ENCODE measurements at places on chromosomes 2 and 18.

GRCh38 chr18:77899972-77900754 lies 650.5 kb downstream of the GALR1 start:
- peak; percentile 27 for DNase-seq

GRCh38 chr2:27083410-27084296 lies 2.9 kb upstream of the KHK start:
- no peak for DNase-seq

DNA sequence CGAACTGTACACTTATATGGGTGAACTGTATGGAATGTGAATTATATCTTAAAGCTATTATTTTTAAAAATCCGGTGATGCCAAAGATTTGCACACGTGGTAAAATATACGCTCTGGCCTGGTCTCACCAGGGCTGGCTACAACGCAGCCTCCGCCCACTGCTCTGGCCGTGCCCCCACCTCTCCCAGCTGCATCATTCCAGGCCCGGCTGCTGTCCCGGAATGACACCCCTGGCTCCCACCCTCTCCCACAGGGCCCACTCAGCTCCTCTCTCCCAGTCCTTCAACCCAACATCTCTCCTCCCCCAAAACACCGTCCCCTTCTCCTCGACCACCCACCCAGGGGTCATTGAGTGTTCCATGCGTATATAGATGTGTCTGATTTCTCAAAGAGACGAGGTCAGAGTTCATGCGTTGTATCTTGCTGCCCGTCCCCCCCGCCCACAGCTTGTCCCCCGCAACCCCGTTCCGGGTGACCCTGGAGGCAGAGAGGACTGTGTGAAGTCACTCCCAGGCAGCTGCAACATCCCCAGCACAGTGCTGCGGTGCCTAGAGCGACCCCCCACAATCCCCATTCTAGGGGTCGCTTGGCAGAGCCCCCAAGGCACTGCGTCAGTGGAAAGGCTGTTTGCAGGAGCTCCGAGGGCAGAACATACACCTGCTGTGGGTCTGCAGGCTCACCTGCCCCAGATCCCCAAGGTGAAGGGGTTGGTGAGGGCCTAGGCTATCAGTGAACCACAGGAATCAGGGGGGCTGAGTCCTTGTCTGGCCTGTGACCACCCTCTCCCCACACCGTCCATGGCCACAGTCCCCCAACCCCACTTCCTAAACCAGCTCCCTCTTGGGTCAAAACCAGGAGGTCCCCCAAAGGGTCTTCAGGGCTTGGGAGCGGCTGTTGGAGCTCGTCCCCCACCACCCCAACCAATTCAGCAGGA lies 13.3 kb downstream of the DNMT3A start:
- DNase-seq: no peak

DNA sequence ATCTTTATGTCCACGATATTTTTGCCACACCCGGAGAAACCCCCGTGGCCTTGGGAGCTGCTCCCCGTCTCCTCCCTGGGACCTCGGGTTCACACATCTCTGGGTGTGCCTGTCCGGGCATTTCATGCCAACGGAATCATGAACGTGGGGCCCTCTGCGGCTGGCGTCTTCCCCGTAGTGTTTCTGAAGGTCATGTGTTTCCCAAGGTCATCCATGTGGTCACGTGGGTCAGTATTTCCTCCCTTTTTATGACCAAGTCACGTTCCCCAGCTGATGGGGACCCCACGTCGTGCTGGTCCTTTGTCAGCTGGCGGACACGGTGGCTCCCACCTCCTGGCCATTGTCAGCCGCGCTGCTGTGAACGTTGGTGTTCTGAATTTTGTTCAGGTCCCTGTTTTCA lies 135.7 kb downstream of the NFATC1 start:
- no peak for DNase-seq

DNA sequence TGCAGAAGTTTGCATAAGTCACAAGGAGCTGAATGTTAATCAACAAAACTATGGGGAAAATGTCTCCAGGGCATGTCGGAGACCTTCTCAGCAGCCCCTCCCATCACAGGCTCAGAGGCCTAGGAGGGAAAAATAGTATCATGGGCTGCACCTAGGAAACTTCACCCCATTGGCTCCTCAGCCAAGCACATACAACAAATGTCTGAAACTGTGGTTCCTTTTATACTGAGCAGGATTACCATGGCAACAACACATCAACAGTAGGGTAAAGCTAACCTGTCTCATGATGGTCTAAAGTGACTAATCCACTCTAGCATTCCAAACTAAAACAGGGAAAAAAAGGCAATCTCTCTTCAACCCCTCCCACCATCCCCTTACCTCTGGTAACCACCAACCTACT lies 3.2 kb upstream of the NEMP2 start:
- no peak for DNase-seq

DNA sequence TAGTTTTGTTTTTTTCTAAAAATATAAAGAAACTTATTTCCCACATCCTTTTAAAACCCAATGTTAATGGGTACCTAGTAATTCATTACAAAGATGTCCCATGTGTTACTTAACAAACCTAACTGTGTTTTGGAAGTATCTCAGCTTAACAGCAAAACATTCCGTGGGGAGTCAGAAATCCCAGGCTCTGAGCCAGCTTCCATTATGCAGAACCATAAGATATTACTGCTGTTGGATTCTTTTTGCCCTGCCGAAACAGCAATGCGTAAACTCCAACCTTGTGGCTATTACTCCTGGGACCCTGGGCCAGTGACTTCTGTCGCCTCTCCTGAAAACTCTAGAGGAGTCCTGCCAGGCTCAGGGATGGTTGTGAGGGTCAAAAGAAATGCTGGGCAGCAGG lies 174.1 kb downstream of the UXS1 start:
- DNase-seq: no peak

DNA sequence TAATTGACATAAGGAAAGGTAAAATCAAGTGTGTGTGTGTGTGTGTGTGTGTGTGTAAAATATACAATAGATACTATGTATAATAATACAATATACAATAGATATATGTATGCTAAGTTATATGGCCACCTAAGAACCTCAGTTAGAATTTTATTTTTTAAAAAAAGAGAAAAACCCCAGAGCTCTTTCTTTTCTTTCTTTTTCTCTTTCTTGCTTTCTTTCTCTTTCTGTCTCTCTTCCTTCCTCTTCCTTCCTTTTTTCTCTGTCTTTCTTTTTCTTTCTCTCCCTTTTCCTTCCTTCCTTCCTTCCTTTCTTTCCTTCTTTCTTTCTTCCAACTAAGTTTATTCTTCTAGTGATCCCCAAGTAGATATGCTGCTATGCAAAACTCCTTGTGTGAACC lies 64.6 kb upstream of the FN1 start:
- DNase-seq: no peak
